Ecto neural progenitor cell (in vitro differentiated cells): ENCODE measurements at places on chromosomes 3 and 15.

DNA sequence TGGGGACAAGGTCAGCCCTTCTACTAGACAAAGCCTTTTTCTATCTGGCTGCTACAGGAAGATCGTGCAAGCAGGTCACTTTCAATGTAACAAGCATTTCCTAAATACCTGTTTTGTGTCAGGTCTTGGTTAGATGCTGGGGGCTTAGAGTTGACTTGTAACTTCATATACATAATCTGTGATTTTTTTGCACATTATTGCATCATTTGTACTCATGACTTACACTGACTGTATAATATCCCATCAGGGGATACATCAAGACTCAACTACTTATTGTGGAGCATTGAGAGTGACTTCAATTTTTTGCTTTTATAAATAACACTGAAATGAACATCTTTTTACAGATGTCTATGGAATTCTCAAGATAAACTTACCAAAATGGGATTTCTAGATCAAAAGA, 68.9 kb downstream of the ABTB1 start:
- no peak for DNase-seq

- DNase-seq, result no peak
Observed at GRCh38 chr3:184325715-184326369, 11.4 kb downstream of the EIF4G1 start.

DNA sequence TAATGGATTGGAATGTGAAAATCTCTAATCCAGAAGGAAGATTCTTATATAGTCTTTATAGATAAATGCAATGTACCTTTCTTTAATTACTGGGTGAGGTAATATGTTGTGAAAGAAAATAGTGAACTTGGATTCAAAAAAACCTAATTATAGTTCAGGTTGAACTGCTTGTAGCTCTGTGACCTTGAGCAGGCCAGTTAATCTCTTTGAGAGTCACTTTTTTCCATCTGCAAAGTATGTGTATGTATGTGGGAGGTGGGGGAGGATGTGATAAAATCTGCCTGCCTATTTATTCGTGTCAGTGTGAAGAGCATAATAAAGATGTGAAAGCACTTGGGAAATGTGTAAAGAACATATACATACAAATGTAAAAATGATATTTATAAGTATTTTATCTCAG, 34.4 kb downstream of the GLCE start:
- DNase-seq, result no peak

GRCh38 chr3:127234778-127235177, 41.8 kb downstream of the PRR23E start:
- no peak for DNase-seq

GRCh38 chr15:81146006-81146405, 11.9 kb downstream of the CFAP161 start:
- no peak for DNase-seq

- no peak for DNase-seq
Observed at GRCh38 chr3:79211586-79212359, 556.0 kb downstream of the ROBO1 start.

DNA sequence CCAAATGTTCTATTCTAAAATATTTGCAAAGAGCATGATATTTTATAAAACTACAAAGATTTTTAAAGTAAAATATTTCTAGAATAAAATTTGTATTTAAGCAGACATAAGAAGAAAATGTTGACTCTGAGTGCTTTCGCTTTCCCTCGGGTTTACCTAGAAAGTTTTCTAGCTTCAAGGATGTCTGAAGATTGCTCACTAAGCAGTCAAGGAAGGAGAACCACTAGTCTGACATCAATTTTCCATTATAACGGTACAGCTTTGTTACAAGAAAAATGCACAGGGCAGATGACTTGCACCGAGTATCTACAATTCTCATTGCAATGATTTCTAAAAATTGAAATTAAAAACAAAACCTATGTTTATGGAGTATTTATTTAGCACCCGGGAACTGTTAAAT, 14.2 kb downstream of the GPR15 start:
- DNase-seq, result no peak

DNA sequence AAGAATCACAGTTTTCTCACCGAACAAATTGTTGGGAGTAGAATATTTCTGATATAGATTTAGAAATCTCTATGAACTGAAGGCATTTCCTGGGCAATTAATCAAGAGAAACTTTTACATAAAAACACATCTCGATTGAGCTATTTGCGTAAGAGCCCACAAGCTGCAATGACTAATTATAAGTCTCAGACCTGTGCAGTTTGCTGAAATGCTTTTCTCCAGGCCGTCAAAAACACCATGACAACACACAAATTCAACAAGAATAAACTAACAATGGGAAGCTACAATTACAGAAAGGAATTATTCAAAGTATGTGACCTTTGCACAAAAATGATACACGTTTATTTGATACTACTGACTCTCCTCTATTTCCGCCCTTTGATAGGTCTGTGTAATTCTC, 481.2 kb upstream of the WNT5A start:
- no peak for DNase-seq

DNA sequence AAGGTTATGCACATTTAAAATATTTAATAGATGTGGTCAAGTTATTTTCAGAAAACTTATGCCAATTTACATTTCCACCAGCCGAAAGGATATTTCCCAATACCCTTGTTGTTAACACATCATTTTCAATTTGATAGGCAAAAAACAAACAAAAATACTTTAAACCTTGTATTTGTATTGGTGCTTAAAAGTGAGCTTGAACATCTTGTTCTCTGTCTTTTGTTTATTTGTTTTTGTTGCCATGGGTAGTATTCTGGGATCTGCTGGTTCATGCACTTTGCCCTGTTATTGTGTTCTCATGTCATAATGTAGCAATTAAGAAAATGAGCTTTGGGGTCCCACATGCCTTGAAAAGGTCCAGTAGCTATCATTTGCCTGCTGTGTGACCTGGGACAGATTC, 191.4 kb downstream of the LRTM1 start:
- no peak for DNase-seq

DNA sequence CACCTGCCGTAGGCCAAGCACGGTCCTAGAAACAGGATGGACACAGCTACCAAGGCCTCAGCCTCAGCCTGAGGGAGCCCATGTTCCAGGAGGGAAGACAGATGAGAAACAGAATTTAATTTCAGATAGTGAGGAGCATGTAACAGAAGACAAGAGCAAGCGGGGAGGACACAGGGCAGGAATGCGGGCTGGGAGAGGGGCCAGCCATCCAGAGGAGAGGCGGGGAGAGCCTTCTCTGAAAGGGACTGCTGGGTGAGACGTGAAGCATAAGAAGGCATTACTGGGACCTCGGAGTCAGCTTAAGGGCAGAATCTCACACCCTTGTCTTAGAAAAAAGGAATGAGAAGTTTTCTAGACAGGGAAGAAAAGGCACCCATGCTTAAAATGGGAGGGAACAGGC, 271.7 kb upstream of the NSMCE3 start:
- no peak for DNase-seq

- peak; percentile 93 for DNase-seq
Observed at GRCh38 chr15:63041974-63042876, at the start of gene TPM1. TPM1 (plus strand) TSS chr15:63042747; CDS start chr15:63042830, 83 bp downstream.

DNA sequence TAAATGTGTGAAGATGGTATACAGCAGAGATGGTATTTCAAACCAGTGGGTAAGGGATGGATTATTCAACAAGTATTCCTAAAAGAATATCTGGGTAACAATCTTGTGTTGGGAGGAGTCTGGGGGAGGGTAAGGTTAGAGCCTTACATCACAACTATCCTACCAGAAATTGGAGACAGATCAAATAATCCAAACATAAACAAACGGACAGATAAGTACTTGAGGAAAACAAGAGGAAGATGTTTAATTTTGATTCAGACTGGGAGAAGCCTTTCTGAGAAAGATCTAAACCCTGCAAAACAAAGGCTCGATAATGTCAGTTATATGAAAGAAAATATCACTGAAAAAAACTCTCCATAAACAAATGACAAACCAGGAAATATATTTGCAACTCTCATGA, 77.9 kb downstream of the SLC9A9 start:
- DNase-seq, result no peak

DNA sequence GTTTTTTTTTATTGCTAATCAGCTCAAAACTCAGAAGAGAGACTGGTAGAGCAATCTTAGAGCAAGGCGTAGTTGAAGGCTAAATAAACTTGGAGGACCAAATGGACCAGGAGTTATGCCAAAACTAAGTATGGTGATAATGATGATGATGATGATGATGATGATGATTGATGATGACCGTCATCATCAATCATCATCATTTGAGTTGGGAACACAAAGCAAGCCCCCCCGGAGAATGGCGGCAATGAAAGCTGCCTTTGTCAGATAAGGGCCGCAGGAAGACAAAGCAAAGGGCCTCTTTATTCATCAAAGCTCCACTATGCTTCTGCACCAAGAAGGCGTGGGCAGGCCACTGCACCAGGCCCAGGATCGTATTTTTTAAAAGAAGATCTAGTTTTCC, 82.1 kb upstream of the RAD18 start:
- DNase-seq, result no peak

DNA sequence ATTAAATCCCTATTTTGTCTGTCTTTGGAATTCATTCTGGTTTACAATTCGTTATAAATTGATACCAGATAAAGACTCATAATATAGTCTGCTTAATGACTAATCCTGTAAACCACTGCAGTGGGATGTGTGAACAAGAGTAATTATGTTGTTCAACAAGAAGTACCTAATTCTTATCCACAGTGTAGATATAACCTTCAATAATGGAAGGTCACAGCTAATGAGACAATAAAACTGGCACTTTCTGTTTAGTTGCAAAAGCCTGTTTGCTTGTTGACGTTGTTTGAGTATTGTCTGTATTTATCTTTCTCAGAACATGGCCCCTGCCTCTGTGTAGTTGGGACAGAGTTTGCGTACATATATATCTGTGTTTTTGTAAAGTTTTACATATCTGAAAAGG, 26.7 kb downstream of the PIAS1 start:
- no peak for DNase-seq

DNA sequence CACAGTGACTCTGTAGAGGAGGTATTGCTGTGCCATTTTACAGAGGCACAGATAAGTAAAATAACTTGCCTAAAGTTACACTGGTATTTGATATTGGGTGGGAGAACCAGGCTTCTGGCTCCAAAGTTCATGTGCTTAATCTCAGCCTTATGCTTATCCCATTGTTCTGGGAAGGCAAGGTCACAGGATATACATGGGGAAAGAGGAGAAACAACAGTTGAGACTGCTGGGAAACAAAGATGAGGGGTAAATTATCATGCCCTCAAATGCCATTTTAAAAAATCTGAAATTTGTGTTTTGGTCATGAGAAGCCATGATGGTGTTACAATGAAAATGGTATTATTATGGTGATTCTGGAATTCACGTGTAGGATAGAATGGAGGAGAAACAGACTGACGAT, 54.4 kb downstream of the EOMES start:
- DNase-seq, result no peak

DNA sequence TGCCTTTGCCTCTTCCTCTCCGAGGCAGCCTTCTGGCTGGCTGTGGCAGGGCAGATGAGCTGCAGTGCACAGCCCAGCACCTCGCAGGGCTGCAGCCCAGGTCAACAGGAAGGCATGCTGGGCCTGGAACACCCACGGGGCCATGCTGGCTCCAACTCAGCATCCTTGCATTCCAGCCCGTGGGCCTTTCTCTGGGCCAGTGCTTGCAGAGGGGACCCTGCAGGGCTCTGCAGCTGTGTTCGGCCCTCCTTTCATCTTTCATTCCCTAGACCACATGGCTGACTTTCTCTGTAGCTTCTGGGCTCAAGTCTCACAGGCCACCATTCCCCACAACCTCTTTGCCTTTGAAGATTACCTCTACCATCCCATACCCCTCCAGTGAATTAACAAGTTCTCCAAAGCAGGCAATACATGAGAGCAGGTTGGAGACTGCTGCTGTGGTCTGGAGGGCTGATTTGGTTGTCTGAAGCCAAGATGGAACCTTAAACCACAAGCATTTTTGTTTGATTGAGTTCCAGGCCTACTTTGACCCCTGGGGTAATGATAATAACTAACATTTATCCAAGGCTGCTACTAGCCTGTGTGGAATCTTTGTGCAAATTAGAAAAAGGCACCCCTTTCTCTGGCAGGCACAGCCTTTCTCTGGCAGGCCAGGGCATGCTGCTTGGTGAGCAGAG, 5.9 kb downstream of the FAM131A start:
- no peak for DNase-seq

DNA sequence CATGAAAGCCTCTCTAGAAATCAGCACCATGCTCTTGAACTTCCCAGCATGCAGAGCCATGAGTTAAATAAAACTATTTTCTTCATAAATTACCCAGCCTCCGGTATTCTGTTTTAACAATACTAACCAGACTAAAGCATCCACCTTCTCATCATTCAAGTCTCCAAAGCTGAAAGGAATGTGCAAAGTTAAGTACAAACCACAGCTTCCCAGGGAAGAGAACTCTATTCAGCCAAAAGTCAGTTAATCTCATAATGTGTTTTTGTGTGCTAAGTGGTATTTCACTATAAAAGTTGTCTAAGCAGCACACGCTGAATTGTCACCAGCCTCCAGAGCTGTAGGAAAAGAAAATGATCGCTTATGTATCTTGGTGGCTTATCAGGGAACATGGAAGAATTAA, 135.5 kb upstream of the KCNH8 start:
- DNase-seq, result no peak

- DNase-seq, result no peak
Observed at GRCh38 chr3:171219258-171219657, 192.7 kb upstream of the SLC2A2 start.

GRCh38 chr3:101828691-101829436, 20.4 kb upstream of the NFKBIZ start:
- DNase-seq, result no peak

DNA sequence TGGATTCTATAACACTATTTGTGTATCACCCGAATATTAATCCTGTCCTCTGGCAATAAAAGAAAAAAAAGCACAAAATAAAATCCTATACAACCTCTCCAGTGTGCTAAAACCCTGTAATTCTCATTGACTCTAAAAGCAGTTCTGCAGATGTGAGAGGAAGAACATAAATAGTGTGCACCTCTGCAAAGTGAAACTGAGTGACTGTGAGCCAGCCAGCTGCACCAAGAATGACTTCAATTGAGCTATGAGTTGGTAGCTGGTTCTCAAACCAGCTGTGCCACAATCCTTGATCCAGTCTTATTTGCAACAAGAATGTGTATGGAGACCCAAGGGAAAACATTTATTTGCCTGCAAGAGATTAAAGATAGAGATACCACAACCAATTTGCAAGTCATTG, 31.2 kb upstream of the COL8A1 start:
- DNase-seq, result no peak
